Stimulated activated CD8-positive, alpha-beta memory T cell treated with anti-CD3 and anti-CD28 coated beads, Interleukin-7, amount 100 ng/mL, for 24 hours (primary cell): ENCODE measurements at places on chromosomes 12 and 14.

GRCh38 chr14:51442513-51443175 is 202.6 kb downstream of the TMX1 start:
- DNase-seq = no peak

- no peak for DNase-seq
Observed at GRCh38 chr14:20606190-20606901, 15.2 kb upstream of the RNASE12 start.

GRCh38 chr12:39860695-39861094 is 241.1 kb upstream of the ABCD2 start:
- DNase-seq = no peak

DNA sequence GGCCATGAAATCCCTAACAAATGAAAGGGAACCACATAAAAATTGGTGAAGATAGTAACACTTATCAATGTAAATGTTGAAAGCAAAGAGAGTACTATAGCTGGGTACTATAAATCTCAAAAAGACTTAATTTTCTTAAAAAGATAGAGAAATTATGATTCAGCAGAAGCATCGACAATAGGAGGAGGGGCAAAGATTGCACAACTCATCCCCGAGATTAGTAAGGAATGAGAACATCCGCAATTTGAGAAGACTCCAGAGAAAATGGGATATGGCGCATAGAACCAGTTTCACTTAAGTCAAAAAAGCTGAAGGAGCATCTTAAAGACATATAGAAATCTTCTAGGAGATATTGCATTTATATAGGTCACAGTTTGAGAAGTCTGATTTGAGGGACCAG is 220.2 kb upstream of the SLC16A7 start:
- DNase-seq = no peak

DNA sequence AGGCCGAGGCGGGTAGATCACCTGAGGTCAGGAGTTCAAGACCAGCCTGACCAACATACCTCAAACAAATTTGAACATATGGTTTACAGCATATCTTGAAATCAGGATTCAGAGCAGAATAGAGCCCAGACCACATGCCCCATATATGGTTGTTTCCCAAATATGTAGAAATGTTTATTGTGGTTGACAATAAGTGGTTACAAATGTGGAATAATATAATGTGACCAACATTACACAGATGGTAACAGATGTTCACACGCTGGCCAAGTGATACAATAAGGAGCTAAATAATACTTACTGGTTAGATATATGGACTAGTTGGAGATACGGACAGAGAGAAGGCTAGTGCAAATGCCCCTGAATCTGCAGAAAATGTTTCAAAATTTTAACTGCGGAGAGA is 85.3 kb downstream of the MAPKAPK5 start:
- DNase-seq = no peak

GRCh38 chr14:94673781-94674231 is 61.6 kb downstream of the SERPINA3 start:
- DNase-seq = no peak

GRCh38 chr12:34334538-34334937 is 312.2 kb downstream of the ALG10 start:
- DNase-seq = no peak

DNA sequence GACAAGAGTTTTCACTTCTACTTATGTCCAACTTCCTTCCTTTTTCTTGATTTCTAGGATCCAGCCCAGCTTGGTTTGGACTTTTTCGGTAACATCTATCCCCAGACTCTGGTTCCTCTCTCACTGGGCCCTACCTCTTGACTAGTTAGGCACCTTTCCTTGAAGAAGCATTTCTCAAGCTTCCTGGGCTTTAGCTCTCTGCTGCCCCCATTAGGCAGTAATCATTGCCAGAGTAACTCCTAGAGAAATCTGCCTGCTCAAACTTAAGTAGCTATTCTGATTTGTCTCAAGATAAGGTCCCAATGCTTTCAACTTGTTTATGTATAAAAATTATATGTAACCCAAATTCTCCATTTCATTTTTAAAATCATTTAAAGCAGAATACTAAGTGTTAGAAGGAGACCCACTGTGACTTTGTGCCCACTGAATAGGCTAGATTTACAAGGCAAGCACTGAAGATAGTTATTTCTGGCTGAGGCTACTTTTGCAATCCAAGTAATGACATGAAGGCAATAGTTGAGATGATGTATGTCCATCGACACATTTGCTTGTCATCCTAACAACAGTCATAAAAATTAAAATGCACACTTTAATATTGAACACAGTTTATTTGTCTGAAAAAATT is 275.0 kb upstream of the G2E3 start:
- no peak for DNase-seq

DNA sequence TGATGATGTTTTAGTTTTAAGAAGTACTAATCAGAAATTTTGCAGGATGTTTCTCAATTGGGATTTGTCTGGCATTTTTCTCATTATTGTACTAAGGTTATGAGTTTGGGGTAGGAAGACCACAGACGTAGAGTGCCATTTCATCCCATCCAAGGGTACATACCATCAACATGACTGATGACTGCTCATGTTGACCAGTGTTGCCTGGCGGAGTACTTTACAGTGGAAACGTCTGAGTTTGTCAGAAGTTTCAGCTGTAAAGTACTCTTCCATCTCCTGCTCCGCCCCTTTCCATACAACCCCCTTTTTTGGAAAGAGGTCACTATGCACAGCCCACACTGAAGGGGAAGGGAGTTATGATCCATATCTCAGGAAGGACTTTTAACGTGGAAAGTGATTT is 74.2 kb downstream of the RCOR1 start:
- DNase-seq = no peak

GRCh38 chr12:112537710-112538396 is 119.1 kb downstream of the PTPN11 start:
- DNase-seq = no peak

DNA sequence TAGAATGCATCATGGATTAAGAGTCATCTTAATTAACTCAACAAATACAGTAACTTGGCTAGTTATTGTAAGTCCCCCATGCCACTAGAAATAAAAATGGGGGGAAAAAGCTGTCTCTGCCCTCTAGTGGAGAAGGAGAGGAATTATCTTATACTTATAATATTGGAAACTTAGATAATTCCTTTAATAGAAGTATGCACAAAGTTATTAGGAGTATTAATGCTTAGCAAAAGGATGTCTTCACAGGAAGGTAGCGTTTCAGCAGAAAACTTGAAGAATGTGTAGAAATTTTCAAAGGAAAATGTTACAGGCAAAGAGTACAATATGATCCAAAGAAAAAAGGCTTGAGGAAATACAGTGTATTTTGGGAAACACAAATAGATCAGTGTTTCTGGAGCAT is 19.8 kb downstream of the OR5AU1 start:
- DNase-seq = no peak

DNA sequence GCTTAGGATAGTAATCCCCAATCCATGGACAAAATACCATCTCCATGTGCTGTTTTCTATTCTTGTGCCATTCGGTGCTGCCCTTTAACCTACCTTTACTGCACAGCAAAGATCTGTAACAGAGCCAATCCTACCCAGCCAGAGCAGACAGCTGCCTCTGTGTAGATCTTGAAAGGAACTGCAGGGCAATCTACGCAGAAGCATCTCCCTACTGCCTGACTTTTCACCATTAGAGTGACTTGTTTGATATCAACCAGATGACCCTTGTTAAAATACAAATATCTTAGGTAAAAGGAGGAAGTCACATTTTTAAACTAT is 33.9 kb upstream of the PPM1A start:
- no peak for DNase-seq

GRCh38 chr12:131909081-131909751 is 14.8 kb downstream of the ULK1 start:
- DNase-seq = no peak

- no peak for DNase-seq
Observed at GRCh38 chr12:62846491-62846890, 88.5 kb downstream of the PPM1H start.

DNA sequence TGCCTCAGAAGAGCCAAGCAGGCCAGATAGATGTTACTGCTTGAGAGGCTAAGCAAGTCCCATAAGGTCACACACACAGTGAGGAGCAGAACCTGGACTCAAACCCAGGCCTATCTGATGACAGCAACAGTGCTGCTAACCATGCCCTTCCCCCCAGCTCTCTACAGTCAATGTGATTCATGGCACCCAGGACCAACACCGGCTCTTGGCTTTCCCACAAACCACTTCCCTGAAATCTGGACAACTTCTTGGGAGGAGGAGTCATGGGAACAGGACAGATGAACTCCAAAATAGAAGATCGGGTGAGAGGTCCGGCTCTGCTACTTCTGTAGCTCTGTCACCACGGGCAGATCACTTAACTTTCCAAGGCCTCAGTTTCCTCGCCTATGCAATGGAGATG is 716 bp upstream of the PTGDR start:
- DNase-seq = no peak

- no peak for DNase-seq
Observed at GRCh38 chr12:65133879-65134278, 12.8 kb upstream of the WIF1 start.

DNA sequence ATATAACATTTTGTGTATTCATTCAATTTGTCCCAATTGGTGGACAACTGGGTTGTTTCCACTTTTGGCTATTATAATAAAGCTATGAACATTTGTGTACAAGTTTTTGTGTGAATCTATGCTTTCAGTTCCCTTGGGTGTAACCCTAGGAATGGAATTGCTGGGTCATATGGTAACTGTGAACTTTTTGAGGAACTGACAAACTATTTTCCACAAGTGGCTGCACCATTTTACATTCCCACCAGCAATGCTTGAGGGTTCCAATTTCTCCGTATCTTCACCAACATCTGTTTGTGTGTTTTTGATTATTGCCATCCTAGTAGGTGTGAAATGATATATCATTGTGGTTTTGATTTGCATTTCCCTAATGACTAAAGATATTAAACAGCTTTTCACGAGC is 13.0 kb downstream of the LPCAT3 start:
- DNase-seq = no peak

- no peak for DNase-seq
Observed at GRCh38 chr12:110798461-110798860, 48.3 kb upstream of the CCDC63 start.

- no peak for DNase-seq
Observed at GRCh38 chr14:83660597-83660996, 1869.3 kb upstream of the FLRT2 start.

- no peak for DNase-seq
Observed at GRCh38 chr12:114190971-114191370, 215.0 kb downstream of the TBX5 start.

DNA sequence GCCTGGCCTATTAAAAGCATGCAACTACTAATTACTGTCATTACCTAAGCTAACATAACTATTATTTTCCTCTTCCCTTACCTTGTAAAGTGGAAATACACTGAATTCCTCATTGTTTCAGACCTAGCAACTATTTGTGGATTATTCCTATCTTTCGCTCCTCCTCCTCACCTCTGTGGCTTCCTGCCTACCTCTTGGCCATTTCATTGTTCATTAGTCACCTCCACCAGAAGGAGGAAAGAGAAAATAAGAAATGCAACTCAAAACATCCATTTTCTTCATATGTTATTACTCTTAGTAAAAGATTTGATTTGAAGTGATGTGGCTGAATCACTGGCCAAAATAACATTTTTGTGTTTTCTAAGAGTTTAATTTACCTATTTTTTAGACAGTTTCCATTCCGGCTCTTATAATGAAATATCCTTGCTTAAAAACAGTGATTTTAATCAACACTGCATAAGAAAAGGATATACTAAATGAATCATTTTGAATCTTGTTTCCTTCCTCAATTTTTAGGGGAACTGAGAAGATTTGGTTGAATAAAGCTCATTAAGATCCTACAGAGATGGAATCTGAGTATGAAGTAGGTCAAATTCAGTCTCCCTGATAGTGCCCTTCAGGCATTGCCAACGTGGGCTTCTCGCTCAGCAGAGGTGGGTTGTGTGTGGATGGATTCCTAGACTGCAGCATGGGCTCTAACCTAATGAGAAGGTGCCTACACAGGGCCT is 27.6 kb upstream of the ARHGAP5 start:
- no peak for DNase-seq

- DNase-seq = no peak
Observed at GRCh38 chr12:102927220-102927619, 10.2 kb upstream of the PAH start.

DNA sequence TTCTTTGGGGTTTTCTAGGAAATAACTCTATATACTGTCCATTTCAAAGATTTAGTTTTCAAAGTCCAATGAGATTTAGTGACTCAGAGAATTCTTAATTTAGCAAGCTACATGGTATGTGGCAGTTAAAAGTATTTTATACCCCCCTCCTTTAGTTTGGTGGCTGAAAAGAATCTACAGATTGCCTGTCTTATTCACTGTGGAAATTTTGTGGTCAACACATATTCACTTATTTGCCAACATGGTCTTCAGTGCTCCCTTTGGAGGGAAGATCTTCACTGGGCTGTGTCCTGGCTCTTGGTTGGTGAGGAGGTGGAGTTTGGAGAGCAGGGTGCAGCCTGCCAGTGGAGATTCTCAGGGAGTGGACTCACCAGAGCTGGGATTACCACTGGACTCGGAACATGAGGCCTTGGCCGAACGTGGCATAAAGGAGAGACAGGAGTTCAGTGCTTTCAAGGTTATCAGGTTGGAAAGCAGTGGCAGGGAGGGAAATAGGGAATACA is 39.8 kb downstream of the SAMD4A start:
- no peak for DNase-seq

- DNase-seq = no peak
Observed at GRCh38 chr14:24430682-24431568, 1.2 kb downstream of the KHNYN start.

GRCh38 chr14:47526591-47527244 is 148.7 kb downstream of the MDGA2 start:
- no peak for DNase-seq

GRCh38 chr12:13026286-13026685 is 17.9 kb upstream of the FAM234B start:
- no peak for DNase-seq

DNA sequence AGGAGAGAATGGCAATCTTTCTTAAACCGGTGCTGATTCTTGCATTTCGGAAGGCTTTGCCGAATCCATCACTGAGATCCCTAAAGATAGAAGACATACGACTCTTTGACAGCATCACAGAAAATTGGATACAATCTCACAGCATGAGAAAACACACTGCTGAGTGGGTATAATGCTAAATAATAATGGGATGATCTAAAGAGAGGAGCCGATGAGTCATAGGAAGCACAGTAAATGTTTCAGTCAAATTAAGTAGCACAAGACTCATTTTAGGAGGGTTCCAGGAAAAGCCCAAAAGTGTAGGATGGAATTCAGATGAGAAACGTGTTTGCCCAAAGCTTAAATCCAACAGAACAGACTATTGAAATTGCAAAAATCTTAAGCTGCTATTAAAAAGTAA is 81.7 kb downstream of the CPNE8 start:
- DNase-seq = no peak

GRCh38 chr14:98280436-98280835 is 991.6 kb downstream of the BCL11B start:
- no peak for DNase-seq

- DNase-seq = no peak
Observed at GRCh38 chr14:103122947-103123633, at the start of gene TNFAIP2. Gene TNFAIP2, plus strand, starts transcription at chr14:103123461. Its CDS starts 2,997 bp downstream, at chr14:103126458.
